ENCODE measurements at places on chromosomes 2 and 18.

DNA sequence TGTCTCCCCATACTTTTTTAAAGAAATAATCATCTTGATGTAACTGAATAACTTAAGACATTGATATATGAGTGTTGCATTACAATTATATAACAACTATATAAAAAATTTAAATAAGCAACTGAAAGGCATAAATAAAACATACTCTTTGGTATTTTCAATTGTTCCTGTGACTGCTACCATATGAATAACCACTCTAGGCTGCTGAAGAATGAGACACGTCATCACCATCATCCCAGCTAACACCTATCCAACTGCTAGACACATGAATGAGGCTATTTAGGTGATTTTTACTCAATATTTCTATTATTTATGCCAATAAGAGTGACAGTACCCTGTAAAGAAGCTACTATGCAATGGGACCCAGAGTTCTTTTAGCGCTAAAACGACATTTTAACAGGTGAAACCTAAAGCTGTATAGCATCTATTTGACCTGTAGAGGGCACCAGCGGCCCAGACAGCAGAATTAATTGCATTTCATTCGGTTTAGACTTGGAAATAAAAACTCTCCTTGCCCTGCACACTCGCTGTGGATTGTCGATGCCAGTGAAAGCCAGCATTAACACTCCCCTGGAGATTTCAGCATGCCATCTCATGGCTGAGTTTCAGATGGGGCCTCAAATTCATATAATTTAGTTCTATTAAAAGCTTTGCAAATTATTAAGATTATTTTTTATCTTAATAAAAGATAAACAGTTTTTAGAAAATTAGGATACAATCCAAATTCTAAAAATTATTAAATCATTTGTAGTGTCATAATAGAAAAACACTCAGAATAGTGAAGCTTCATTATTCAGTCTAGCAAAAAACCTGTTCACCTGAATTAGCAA, 89.4 kb upstream of the MAP2 start:
- no peak for DNase-seq

- no peak for DNase-seq
These were observed 14.8 kb downstream of the MBD2 start for GRCh38 chr18:54209471-54210180.

DNA sequence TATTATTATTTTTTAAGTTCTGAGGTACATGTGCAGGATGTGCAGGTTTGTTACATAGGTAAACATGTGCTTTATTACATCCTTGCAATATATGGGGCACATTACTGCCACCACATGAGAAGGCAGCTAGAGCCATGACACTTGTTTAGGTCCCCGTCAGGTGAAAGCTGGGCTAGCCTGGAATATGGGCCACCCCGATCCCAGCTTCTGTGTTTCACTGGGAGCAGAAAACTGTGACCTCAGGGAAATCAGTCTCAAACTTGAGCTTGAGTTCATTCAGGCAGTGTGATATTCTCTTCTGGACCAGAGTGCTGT, 176.9 kb downstream of the PIK3C3 start:
- no peak for DNase-seq

DNA sequence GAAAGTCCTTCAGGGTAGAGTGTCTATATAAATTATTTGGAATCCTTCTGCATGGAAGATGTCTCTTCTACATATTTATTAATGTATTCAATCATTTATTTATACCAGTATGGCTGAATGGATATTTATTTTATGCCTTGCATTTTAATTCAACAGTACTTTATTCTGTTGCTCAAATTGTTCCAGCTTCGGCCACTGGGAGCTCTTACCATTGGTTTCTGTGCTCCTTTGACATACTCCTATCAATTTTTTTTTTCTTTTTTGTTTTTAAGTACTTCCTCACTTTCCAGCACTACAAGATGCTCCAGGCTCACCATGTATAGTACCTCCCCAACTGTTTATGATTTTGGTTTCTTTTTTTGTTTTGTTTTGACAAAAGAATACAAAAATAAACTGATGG, 39.4 kb upstream of the WIPF1 start:
- DNase-seq, result no peak

DNA sequence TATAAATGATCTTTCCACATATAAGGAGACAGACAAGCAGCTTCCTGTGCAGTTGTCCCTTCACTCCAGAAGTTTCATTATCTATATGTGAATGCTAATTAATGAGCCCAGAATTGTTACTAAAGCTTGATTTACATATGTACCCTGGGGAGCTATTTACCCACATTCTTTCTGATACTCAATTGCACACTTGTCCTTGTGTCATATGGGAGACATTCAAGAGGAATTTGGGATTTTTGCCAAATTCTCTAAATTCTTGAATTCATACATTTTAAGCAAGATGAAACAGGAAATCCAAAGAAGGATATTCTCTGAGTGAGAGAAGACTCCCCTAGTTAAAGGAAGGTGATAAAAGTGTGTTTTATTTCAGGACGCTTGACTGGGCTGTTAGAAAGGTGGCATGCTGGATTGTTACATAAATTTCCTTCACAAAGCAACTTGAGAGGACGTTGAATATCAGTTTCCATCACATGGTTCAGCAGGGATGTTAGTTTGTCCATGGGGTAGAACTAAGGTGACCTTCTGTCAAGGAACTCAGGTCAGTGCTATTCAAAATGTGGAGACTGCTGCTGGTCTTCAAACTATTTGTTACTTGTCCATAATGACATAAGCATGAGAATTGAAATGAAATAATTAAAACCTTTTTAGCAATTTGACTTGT, 368.2 kb downstream of the IRS1 start:
- DNase-seq, result no peak

- no peak for DNase-seq
These were observed 52.1 kb downstream of the RAMP1 start for GRCh38 chr2:237911363-237912017.

GRCh38 chr2:44686561-44686960, 254.9 kb upstream of the SIX3 start:
- DNase-seq, result no peak

GRCh38 chr2:28643911-28644334, 107.7 kb upstream of the PPP1CB start:
- DNase-seq, result no peak

- no peak for DNase-seq
These were observed 82.2 kb downstream of the ADD2 start for GRCh38 chr2:70685771-70686171.

Measured in activated gamma-delta T cell (primary cell).